ENCODE measurements at places on chromosomes 11 and 22.

- no peak for DNase-seq
These were observed 2.9 kb downstream of the SLC37A4 start for GRCh38 chr11:119027561-119028345.

DNA sequence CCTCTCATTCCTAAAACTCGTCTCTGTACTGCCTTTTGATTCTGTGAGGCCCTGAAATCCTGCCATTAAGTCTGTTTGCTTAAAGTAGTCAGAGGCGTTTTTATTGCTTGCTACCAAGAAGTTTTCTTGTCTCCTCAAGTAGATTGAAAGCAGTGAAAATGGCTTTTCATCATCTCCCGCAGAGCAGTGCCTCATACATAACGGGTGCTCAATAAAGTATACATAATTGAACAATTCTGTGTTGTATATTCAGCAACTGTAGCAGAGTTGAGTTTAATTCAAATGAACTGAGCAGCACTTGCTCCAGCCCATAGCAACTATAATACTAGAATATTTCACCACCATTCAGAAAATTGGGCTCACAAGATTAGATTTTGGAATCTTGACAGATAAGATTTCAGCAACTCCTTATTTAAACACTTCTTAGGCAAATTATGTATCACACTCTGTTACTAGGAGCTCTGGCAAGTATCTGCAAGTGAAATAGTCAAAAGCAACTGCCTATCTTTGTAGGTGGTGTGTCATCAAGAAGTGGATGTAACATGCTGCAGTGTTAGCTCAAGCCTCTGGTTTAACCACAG lies 20.0 kb downstream of the FIBIN start:
- no peak for DNase-seq

- no peak for DNase-seq
These were observed 7.4 kb downstream of the USP2 start for GRCh38 chr11:119373921-119374631.

DNA sequence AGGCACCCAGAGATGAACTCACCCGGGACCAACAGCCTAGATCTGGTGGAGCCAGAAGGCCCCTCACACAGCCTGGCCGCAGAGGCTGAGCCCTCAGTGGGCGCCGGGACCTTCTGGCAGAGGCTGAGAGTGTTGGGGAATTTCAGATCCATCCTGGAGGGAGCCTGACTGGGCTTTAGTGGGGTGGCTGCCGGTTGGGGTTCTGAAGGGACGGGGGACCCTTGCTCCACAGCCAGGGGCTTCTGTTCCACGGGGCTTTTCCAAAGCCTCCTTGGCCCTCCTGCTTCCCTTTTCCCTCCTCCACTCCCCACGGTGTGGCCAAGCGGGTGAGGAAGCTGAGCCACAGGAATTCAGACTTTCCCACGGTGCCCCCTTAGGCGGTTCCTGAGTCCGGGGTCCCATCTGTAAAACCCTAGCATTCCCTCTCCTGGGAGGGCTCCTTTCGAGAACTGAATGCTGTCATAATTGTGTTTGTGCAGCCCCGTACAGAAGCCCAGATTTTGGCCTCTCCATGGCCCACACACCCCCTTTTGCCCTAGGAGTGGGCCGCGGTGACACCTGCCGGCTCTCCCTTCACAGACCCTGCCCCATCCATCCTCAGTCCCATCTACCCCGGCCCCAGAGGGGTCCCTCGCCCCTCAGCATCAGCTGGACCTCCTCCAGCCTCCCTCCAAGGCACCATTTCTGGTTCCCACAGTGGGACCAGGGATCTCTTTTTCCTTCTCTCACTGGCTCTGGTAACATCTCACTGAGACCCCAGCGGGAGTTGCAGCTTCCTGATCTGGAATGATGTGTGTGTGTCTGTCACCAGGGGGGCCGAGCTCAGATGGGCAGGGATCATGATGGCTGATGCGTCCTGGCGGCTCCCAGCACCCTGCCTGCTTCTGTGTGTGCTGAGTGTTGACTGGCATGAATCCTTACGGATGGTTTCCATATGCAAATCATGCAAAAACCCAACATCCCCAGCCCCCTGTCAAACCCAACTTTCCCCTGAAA lies 1048.4 kb downstream of the TBC1D22A start:
- DNase-seq, result no peak

GRCh38 chr11:96696731-96697130 lies 306.9 kb downstream of the JRKL start:
- no peak for DNase-seq

DNA sequence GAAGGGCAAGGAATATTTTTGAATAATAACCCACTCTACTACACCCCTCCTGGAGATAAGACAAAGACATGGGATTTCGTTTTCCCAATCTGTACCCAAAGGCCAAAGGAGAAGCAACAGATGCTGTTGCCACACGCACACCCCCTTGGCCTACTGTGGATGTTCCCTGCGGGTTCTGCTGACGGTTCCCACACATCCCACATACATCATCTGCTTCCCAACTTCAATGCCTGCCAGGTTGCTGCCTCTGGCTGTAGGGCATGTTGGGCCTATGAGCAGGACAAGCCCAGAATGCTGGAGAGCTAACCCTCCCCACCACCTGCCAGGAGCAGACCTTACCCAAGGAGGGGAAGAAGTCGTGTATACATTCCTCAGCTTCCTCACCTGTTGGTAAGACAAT lies 13.6 kb upstream of the RBFOX2 start:
- DNase-seq, result no peak

- no peak for DNase-seq
These were observed 44.7 kb downstream of the TMEM123 start for GRCh38 chr11:102407901-102408300.

GRCh38 chr11:95123556-95123955 lies 33.9 kb downstream of the ENDOD1 start:
- no peak for DNase-seq

DNA sequence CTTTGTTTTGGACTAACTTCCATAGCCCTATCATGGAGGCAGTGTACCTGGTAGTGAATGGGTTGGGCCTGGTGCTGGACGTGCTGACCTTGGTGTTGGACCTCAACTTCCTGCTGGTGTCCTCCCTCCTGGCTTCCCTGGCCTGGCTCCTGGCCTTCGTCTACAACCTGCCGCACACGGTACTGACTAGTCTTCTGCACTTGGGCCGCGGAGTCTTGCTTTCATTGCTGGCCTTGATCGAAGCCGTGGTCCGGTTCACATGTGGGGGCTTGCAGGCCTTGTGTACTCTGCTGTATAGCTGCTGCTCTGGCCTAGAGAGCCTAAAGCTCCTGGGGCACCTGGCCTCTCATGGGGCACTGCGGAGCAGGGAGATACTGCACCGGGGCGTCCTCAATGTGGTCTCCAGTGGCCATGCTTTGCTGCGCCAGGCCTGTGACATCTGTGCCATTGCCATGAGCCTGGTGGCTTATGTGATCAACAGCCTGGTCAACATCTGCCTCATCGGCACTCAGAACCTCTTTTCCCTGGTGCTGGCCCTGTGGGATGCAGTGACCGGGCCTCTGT lies 846 bp downstream of the RNF26 start:
- no peak for DNase-seq

Data from stimulated activated CD8-positive, alpha-beta memory T cell treated with anti-CD3 and anti-CD28 coated beads, Interleukin-2, amount 100 ng/mL, for 48 hours (primary cell).